ENCODE measurements at places on chromosomes 6 and 20. TPM values are rescaled to one million over a fixed set of nuclear protein-coding genes. Genes with fewer than 3 reads are reported as not detected.

GRCh38 chr6:169881398-169881797 lies 130.0 kb downstream of the ERMARD start:
- DNase-seq: no peak

DNA sequence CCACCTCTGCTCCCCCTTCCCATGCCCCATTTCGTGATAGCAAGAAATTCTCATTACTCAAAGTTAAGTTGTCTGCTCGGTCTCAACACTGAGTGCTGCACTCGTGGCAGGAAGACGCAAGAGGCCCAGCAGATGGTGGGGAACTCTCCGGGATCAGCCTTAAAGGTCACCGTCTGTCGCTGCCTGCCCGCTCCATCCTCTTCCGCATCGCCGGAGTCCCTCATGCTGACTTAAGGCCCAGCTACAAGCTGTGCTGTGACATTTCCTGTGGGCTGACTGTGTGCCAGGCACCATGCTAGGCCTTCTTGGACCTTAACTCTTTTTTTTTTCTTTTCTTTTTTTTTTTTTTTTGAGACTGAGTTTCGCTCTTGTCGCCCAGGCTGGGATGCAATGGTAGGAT lies 17.8 kb downstream of the GRM4 start:
- DNase-seq: no peak

GRCh38 chr6:133571681-133572080 lies 317.2 kb upstream of the TCF21 start:
- DNase-seq: no peak

DNA sequence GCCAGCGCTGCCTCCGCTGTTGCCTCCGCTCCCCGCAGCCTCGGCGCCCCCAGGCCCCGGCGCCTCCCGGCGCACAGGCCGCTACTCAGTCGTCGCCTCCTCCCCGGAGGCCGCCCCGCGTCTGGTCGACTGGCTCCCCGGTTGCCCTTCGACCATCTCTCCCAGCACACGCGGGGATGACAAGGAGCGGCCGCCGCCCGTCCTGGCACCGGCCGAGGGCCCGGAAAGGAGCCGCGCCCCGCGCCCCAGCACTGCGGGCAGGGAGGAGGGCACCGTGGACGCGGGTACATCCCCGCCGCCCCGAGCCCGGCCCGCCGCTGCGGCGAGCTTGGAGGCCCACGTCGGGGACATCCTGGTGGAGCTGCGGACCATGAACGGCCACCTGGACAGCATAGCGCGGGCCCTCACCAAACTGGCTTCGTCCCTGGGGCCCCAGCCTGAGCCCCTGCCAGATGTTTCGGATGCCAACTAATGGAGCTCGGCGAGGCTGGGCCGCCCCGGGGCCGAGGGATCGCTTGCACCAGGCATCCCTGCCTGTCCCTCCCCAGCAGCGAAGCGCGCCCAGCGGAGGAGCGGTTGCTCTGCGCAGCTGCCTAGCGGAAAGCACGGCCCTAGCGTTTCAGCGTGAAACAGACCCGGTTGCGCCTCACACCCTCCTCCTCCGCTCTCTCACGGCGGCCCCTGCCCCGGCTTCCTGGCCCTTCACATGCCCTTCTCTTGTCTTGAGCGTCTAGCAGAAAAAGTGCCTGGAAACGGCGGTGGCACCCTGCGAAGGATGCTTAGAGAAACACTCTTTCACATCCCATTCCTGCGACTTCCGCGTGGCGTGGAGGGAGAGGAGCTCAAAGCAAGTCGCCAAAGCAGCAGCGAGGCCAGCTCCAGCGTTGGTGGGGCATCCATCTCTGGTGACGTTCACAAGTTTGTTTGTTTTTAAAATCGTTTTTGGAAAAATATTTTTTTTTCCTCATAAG lies 285.8 kb upstream of the SUPT3H start:
- no peak for DNase-seq

Gene KATNA1
- total RNA-seq: 16.4 TPM

Measured in ureter (tissue), 1 donor.